ENCODE measurements at places on chromosomes 7 and 10.
A peak's percentile ranks its signal among the peaks of the same experiment; 100 is the strongest.

DNA sequence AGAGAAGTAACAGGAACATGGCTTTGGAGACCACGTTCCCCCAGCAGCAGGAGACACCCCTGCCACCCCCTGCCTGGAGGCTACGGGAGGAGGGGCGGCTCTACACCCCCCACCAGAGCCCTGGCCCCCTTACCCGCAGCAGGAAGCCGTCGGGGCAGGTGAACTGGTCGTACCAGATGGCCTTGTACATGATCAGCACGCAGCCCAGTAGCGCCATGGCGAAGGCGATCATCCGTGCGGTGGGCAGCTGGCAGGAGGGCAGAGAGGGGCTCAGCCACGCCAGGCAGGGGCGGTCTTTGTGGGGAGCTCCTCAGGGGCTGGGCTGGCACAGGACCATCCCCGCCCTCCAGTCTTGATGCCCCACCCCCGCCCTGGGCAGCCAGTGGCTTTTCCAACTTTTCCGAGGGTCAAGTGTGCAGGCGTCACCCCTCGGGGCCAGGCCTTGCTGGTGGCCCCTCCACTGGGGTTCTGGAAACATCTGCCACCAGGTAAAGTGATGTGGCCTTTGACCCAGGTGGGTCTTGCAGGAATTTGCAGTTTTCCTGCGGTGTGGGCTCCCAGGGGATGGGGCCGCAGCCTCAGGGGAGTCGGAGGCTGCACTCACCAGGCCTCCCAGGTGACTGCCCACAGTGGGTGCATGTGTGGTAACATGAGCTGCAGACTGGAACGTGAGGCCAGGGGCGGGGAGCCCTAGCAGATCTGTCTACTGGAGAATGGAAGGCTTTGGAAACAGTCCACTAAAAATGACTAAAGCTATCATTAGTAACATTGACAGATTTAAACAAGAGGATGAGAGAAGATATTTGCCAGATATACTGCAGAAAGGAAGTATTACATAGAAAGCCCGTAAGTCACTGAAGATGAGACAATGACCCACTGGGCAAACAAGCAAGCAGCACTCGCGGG lies 9.7 kb downstream of the CALY start:
- DNase-seq, result no peak

- DNase-seq, result no peak
Measured at GRCh38 chr7:25652366-25652765, 424.1 kb upstream of the NPVF start.

GRCh38 chr10:101607124-101607523 lies 19.0 kb downstream of the DPCD start:
- no peak for DNase-seq

- no peak for DNase-seq
Measured at GRCh38 chr7:43557831-43558495, 24.9 kb upstream of the STK17A start.

DNA sequence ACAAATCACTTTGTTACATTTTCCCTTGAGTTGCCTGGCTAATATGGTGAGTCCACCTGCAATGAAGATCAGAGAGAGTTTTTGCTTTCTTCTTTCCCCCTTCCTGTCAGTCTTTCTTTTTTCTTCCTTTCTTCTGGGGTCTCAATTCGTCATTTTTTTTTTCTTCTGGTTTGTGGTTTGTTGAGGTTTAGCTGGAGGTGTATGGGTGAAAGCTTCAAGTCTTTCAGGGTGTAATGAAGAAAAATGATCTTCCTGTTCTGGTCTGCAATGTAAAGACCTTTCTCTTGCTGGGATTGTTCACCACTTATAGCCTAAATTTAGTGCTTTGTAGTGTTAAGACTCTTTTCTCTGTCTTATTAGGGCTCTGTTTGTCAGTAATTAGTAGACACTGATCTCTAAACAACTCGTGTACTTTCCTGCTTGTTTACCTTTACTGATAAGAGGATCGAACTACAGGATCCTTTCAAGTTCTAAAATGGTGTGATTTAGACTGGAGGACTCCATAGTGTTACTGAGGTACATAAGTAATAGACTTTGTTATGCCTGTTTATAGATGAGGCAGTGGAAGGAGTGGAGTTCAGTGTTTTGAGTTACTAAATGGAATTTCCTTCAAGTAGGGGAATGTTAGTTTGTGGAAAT lies 129.1 kb downstream of the SUGCT start:
- no peak for DNase-seq

- DNase-seq, result no peak
Measured at GRCh38 chr7:151809146-151809863, 67.6 kb downstream of the PRKAG2 start.

DNA sequence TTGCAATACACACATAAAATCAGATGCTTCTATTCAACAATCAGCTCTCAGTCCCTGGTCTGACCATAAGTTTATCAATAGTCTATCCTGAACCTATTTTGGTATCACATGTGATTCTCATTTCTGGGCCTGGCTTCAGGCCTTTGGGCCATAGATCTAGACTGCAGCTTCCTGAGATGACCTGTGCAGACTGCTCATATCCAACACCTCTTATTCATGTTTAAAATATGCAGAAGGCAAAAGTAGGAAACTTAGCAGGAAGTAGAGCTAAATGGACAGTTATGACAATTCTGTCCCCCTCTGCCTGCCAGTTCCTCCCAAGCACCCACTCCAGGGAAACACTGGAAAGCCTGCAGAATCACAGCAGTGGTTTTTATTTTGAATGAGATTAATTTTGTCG lies 53.3 kb downstream of the C7orf25 start:
- DNase-seq, result no peak

GRCh38 chr7:92988051-92988450 lies 129.7 kb downstream of the SAMD9 start:
- DNase-seq, result peak; percentile 27

DNA sequence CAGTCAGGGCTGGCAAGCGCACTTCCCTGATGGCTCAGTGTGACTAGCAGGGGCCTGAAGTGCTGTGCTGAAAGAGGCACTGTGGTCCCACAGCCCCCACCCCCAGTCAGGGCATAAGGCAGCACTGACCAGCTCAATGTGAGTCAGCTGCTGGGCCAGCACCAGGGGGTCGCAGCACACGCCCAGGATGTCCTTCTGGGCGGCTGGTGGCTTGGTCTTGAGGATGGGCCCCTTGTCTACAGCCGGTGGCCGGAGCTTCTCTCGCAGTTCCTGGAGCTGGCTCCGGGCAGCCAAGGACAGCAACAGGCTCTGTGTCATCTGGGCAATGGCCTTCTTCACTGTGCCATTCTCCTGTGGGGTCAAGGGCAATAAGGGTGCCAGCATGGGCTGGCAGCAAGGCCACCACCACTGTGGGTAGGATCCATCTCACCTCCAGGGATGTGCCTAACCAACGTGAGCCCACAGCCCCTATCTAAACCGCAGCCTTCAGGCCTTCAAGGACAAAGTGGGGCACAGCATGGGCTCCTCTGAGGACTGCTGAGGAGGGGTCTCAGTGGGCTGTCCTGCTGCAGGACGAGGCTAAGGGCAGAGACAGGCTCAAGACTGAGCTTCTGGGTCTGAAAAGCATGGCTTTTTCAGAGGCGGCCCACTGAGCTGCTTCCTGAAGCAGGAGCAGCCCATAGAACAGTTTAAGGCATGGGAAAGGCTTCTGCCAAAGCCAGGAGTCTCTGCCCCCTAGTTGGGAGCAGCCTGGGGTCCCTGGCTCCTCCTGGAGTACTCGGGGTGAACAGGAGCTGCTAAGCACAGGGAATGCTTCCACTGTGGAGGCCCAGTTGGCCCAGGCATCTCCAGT lies 62.5 kb downstream of the CSGALNACT2 start:
- DNase-seq, result no peak

DNA sequence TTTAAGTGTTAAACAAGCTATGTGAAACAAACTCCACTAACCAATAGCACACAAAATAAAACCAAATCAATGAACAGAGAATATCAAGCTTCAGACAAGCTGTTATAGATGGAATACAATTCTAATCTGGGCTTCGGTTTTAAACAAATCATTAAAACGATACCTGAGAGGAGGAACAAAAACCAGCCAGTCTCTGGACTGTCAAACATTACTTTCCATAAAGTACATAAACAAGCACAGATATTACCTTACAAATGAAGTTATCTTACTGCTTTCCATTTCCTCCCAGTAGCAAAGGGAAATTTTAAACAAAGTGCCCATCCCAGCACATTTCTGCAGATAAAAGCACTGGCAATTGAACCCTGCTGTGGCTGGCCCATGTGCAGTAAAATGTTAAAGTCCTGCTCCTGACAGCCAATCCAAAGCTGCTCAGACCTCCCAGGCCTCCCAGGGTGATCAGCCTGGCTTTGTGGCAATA lies 128.0 kb downstream of the NRCAM start:
- no peak for DNase-seq

DNA sequence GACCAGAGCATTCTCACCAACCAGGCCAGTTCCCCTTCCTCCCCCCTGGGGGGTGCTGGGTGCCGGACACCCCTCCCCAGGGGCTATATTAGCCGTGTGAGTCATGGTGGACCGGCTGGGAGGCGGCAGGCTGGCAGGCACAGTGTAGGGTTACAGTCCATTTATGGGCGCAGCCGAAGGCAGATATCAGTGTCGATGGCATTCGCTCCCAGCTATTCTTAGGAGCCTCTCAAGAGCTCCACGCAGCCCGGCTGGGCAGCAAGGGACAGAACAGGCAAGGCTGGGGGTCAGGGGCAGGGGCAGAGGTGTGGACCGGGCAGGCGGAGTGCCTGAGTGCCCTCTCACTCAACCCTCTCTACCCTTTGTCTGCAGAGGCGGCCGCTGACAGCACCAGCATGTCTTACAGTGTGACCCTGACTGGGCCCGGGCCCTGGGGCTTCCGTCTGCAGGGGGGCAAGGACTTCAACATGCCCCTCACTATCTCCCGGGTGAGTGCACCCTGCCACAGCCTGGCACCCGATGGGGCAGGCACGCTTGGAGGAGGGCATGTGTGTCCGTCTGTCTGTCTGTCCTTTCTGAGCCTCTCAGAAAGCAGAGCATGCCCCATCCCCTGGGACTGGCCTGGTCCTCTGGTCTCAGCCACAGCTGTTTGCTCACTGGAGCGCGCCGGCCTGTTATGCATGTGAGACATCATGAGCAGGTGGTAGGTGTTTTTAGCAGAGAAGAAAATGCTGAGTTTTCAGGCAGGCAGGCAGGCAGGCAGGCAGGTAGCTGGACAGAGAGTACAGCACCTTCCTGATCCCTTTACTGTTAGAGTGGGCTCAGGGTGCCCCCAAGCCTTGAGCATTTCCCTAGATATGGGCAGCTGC lies at the start of gene LDB3:
TSS of gene LDB3 (plus strand) at position 215 of the 869 bp plus-strand sequence. CDS start at position 396, 181 bp downstream.
- no peak for DNase-seq

- no peak for DNase-seq
Measured at GRCh38 chr7:104857458-104858425, 156.3 kb upstream of the KMT2E start.

- DNase-seq, result no peak
Measured at GRCh38 chr10:16184906-16185305, 251.9 kb upstream of the PTER start.

DNA sequence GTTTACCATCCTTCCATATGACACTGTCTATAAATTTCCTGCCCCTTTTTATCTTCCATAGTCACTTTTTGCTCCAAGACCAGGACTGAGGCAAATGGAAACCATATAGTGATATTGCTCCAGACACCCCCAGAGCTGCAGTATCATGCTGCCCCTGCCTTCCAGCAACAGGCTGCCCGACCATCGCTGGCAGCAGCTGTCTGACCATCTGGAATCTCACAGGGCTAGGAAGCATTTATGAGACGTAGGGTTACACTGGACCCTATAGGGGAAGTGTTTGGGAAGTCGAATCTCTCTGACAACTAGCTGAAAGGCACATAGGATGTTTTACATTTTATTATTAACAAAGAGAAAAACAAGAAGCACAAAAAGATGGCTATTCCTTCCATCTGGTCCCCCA lies 19.4 kb downstream of the ENO4 start:
- no peak for DNase-seq

GRCh38 chr7:921581-922333 lies 32.7 kb downstream of the ADAP1 start:
- DNase-seq, result no peak

- DNase-seq, result no peak
Measured at GRCh38 chr10:113939212-113939860, 84.9 kb downstream of the NHLRC2 start.

- DNase-seq, result no peak
Measured at GRCh38 chr10:112356686-112357085, 17.2 kb upstream of the ACSL5 start.

Measured in astrocyte of the cerebellum (primary cell).